ENCODE measurements at places on chromosomes 11 and 22. TPM values are rescaled to one million over a fixed set of nuclear protein-coding genes. Genes with fewer than 3 reads are reported as not detected.

DNA sequence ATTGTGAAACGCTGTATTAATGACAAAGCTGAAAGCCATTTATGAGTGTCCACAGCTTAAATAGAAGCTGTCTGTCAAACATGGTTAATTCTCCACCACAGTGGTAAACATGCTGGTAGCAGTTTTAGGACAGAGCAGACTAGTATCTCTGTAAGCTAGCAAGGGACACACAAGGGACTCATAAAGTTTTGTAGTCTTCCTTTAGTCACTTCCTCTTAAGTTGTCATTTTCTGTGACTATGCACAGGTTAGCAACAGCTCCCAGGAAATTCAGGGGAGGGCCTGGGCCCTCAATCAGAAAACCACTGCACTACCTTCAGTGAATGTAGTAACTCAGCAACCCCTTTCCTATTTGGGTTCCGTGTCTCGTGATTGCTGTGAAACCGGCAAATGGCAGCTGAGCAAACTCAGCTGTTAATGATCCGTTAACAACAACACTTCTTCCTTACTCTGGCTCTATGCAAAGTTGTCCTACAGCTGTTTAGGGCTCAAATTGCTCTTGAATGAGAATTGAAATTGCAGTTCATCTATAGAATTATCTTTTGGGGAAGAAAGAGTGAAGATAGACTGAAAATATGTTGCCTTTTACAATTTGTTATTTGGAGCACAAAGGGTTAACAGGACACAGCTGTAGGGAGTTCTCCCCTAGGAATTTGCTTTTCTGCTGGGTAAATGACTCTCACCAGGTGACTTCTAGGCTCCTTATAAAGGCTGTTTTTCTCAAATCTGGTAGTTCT is at the start of gene MMP26:
MMP26 (plus strand) TSS at position 731 of the 736 bp plus-strand sequence.
- no peak for DNase-seq

GRCh38 chr11:25899617-25900160 is 432.2 kb upstream of the ANO3 start:
- no peak for DNase-seq

- DNase-seq, result no peak
Observed at GRCh38 chr11:132037467-132037862, 667.0 kb downstream of the NTM start.

- no peak for DNase-seq
Observed at GRCh38 chr11:63710476-63711217, 29.3 kb downstream of the RTN3 start.

- DNase-seq, result no peak
Observed at GRCh38 chr11:11982975-11983374, 25.5 kb downstream of the DKK3 start.

DNA sequence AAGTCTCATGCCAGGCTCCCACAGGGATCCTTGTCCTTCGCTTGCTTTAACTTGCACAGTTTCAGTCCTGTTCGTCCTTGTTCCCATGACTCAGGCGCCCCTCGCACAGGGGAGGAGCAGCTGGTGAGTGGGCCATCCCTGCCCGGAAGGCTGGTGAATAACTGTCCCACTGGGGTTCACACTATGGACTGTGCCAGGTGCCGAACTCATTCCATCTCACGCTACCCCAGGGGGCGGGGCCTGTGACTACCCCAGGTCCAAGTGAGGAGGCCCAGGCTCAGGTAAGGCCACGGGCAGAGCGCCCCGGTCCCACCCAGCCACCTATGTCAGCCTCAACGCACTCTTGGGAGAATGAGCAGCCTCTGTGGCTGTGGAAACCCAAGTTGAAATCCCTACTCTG is 7.2 kb upstream of the CARD10 start:
- no peak for DNase-seq

DNA sequence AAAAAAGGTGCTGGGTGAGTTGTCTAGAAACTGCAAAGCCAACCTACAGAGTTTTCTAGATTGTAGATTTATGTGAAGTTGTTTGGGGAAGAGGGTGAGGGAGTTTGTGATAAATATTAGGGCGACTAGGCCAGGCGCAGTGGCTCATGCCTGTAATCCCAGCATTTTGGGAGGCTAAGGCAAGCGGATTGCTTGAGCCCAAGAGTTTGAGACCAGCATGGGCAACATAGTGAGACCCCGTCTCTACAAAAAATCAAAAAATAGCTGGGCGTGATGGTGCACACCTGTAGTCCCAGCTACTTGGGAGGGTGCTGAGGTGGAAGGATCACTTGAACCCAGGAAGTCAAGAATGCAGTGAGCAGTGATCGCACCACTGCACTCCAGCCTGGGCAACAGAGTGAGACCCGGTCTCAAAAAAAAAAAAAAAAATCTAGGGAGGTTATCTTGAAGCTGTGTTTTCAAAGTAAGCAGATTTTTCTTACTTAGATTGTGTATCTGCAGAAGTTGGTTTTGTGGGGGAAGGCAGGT is 844 bp downstream of the APOL6 start:
- no peak for DNase-seq

GRCh38 chr22:37552524-37553163 is 7.6 kb upstream of the CDC42EP1 start:
- no peak for DNase-seq

- DNase-seq, result no peak
Observed at GRCh38 chr11:74132833-74133232, 38.0 kb downstream of the C2CD3 start.

- DNase-seq, result no peak
Observed at GRCh38 chr11:20474176-20474881, 86.8 kb downstream of the PRMT3 start.

GRCh38 chr11:62611705-62612365 is 740 bp downstream of the EML3 start:
- no peak for DNase-seq

- DNase-seq, result no peak
Observed at GRCh38 chr11:118058311-118059245, 18.3 kb upstream of the TMPRSS4 start.

- DNase-seq, result no peak
Observed at GRCh38 chr22:49317369-49317768, 510.3 kb downstream of the BRD1 start.

- DNase-seq, result no peak
Observed at GRCh38 chr11:126147208-126148111, 64.0 kb downstream of the RPUSD4 start.

DNA sequence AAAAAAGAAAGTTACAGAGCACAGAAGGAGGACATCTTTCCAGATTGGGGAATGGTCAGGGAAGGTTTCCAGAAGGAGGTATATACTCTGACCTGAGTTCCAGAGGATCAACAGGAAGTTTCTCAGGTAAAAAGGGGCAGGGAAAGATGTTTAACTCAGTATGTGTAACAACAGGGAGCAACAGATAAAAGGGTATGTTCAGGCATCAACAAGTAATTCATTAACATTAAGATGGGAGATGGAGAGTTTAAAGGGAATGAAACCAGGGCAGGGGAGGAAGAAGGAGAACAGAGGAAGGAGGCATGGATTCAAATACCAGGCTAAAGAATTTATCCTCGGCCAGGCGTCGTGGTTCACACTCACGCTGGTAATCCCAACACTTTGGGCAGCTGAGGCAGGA is 2.5 kb upstream of the DENND5A start:
- no peak for DNase-seq

GRCh38 chr11:113663567-113663966 is 42.5 kb downstream of the TMPRSS5 start:
- DNase-seq, result no peak

DNA sequence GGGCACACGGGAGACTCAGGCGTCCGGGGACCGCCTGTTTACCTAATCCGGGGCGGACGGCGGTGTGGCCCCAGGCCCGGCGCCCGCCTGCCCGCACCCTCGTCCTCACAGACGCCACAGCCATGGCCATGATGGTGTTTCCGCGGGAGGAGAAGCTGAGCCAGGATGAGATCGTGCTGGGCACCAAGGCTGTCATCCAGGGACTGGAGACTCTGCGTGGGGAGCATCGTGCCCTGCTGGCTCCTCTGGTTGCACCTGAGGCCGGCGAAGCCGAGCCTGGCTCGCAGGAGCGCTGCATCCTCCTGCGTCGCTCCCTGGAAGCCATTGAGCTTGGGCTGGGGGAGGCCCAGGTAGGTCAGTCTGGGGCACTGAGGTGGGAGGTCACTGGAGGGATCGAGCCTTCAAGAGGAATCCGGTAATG is 10.0 kb upstream of the RAB1B start:
- DNase-seq, result no peak

GRCh38 chr22:19394274-19395050 is 37.1 kb downstream of the HIRA start:
- DNase-seq, result no peak

DNA sequence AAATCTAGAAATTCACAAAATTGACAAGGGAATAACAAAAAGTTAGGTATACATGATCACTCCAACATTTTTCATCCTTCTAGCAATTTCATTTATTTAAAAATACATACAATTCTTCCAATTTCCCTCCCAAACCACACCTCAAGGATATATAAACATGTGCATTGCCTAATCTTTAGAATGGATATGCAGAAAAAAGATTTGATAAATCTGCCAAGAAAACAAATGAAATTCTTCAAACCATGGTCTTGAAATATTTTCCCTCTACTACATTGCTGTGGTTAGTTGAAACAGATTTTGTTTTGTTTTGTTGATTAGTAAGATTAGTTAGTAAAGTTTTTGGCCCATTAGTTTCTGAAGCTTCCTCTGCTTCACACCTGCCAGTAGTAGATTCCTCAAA is 703.3 kb upstream of the CCDC179 start:
- DNase-seq, result no peak

DNA sequence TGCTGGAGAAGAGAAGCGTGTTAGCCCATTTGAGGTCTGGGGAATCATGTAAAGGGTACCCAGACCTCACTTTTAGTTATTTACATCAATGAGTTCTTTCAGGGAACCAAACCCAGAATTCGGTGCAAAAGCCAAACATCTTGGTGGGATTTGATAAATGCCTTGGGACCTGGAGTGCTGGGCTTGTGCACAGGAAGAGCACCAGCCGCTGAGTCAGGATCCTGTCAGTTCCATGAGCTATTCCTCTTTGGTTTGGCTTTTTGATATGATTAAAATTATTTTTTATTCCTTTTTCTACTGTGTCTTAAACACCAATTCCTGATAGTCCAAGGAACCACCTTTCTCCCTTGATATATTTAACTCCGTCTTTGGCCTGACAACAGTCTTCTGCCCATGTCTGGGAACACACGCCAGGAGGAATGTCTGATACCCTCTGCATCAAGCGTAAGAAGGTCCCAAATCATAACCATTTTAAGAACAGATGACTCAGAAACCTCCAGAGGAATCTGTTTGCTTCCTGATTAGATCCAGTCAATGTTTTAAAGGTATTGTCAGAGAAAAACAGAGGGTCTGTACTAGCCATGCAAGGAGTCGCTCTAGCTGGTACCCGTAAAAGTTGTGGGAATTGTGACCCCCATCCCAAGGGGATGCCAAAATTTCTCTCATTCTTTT is 65.2 kb downstream of the ALX4 start:
- DNase-seq, result no peak

DNA sequence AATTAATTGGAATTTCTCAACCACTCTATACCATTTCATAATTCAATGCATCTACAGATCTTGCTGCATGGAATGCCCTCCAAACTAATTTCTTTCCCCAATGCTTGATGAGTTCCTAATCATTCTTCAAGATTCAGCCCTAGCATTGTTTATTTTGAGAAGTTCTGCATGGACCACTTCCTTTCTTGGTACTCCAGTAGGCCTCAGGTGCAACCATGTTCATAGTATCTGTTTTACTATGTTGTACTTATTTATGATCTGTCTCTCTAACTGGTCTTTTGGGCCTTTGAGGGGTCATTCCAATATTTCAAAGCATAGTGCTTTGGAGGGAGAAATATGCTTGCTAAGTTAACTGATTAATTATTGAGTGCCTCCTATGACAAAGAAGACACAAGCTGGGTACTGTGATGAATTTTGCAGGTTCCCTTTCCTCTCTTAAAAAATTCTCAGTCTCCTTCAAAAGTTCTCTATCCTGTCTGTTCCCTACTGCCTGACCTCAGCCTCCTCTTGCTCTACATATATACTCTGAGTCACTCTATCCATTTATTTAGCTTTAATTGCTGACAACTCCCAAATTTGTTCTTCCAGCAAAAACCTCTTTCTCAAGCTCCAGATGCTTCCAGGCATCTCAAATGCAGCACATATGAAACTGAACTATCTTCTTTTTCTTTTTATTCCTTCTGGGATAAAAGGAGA is 9.5 kb downstream of the MRPL17 start:
- no peak for DNase-seq

DNA sequence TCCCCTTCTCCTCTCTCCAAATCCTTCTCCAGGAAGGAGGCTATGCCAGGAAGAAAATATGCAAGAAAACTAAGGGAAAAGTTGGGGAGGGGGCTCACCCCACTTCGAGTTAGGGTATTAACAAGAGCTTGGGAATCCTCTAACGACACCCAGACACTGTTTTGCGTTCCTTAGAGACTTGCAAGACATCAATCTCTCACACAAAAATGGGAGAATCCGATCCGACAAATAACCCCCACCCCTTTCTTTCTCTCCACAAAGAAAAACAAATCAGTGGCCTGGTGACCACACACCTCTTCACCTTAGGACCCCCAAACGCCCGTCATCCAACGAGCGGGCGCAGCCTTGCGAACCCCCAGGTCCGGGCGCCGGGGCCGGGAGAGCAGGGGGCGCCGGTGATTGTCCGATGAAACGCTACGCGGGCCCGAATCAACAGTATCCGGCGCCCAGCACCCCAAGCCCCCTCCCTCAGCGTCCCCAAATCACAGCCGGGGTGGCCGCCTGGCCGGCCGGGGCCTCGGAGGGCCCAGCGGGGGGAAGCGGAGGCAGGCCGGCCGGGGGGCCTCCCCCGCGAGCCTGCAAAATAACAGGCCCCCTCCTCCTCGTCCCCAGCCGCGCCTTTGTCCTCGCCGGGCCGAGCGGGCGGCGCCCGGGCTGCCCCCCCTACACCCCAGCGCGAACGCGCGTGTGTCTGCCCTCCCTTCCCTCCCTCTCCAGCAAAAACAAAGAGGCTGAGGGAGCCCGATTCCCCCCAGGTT is 690 bp downstream of the CSNK1E start:
- DNase-seq, result peak; percentile 56

- DNase-seq, result no peak
Observed at GRCh38 chr22:49289822-49290679, 537.6 kb downstream of the BRD1 start.

- no peak for DNase-seq
Observed at GRCh38 chr22:41991111-41991510, 7.5 kb upstream of the WBP2NL start.

The ZMAT5 gene
- total RNA-seq, result 18.7 TPM

The NEFH gene
- total RNA-seq, result 0.86 TPM

The TYR gene
- not detected for total RNA-seq

The OLFML1 gene
- 12.9 TPM for total RNA-seq

The PHETA2 gene
- total RNA-seq, result 10.3 TPM

The UBASH3B gene
- 7.4 TPM for total RNA-seq

The DERL3 gene
- total RNA-seq, result 6.2 TPM

The OR5T2 gene
- not detected for total RNA-seq

The LIF gene
- 17.8 TPM for total RNA-seq

All from mucosa of gallbladder (tissue), 1 donor.